ENCODE measurements at places on chromosomes 1 and 21.

- DNase-seq: no peak
Observed at GRCh38 chr21:36330904-36331303, 10.9 kb downstream of the MORC3 start.

- DNase-seq: no peak
Observed at GRCh38 chr1:67170751-67171573, 4.7 kb downstream of the IL23R start.

DNA sequence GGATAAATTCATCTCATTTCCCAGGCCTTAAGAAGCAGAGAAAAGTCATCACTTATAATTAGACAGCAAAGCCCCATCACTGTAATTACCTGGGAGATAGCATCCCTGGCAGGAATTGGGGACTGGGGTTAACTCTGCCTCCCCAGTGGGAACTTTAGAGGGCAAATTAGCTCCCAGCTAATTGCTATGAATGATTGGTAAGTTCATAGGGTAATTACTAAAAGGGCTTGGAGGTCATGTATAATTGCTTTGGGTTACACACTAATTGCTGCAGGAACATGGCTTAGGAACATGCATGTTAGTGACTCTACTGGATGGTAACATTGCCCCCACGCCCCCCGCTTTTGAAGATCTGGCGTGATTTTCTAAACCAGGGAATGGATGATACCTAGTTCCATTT, 64.8 kb downstream of the UBE2T start:
- no peak for DNase-seq

- peak; percentile 73 for DNase-seq
Observed at GRCh38 chr1:156295391-156295947, at the start of gene GLMP. Gene GLMP (minus strand): TSS chr1:156295679. CDS start chr1:156295645, 34 bp downstream.

GRCh38 chr1:197619008-197619640, 156.2 kb downstream of the DENND1B start:
- DNase-seq: no peak

DNA sequence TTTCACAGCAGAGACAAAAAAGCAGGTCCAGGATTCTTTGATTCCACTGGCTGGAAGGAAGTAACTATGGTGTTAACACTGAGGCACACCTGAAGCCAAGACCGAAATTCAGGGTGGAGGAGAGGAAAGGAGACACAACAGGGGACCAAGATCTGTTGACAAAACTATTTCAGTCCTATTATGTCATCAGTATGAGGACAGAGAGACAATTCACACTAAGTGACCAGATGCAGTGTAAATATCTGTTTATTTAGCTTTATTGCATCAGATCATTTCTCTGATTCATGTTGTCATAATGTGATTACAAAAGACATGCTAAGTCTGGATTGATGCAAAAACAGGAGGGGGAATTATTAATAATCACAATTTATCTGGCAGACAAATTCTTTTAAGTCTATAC, 118.8 kb downstream of the SIPA1L2 start:
- DNase-seq: no peak

DNA sequence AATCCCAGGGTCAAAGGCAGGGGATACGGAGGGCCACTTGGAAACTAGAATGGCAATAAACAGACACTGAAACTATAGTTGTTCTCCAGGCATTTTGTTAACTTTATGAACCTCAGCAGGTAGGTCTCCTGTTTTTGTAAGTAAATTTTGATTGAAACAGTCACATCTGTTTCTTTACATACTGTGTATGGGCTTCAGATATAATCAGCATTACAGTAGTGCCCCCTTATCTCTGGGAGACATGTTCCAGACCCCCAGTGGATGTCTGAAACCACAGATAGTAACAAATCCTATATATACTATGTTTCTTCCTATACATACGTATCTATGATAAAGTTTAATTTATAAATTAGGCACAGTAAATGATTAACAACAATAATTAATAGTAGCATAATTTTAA, 11.5 kb downstream of the STIL start:
- DNase-seq: no peak
